Esophagus squamous epithelium (tissue), 5 donors: ENCODE measurements at places on chromosomes 5 and 9.

GRCh38 chr9:137276473-137277328, 825 bp upstream of the TOR4A start:
- DNase-seq: no peak

GRCh38 chr5:16857635-16858034, 78.5 kb downstream of the MYO10 start:
- DNase-seq: no peak

- DNase-seq: no peak
Measured at GRCh38 chr9:109861499-109861898, 81.5 kb downstream of the PALM2AKAP2 start.

GRCh38 chr5:136007271-136007670, 21.5 kb upstream of the TGFBI start:
- no peak for DNase-seq

DNA sequence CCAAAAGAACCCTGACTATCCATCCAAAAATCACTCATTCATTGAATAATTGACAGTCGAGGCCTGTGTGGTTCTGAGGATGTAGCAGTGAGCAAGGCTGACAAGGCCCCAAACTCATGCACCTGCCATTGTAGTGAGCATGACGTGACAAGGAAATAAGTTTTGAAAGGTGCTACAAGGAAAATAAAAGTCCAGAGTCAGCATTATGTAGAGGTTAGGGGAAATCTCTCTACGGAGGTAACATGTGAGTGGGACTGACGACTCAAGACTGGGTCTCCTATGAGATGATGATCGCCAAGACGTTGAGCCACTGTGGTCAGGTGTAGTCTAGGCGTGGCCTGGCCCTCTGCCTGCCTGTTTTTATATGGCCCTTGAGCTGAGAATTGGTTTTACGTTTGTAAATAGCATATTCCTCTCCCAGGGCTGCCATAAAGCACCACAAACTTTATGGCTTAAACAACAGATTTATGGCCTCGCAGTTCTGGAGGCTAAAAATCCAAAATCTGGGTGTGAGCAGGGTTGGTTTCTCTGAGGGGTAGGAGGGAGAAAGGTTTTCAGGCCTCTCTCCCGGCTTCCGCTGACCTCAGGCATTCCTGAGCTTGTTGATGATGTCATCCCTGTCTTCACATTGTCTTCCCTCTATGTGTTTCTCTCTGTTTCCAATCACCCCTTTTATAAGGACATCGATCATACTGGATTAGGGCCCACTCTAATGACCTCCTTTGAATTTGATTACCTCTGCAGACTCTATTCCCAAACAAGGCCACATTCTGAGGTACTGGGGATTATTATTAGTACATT, 206.4 kb upstream of the EGFLAM start:
- no peak for DNase-seq
